ENCODE measurements at places on chromosomes 7 and 10. TPM values are rescaled to one million over a fixed set of nuclear protein-coding genes. Genes with fewer than 3 reads are reported as not detected.

DNA sequence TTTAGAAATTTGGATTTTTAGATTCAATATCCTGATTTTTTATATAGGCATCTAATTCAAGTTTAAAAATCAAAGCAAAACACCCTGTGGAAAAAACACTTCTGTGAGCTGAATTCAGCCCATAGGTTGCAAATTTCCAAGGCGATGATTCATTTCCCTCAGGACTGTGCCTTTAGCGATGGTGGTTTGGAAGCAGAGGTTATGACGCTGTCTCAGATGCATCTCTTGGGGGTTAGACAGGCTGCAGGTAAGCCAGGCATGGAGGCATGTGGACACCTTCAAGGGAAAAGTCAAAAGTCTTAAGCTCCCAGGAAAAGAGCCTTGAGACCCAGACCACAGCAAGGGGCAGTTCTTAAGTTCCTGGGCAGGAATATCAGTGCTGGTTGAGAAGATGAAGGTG, 9.5 kb upstream of the FRA10AC1 start:
- no peak for DNase-seq

NPSR1 gene
- total RNA-seq: not detected

DNA sequence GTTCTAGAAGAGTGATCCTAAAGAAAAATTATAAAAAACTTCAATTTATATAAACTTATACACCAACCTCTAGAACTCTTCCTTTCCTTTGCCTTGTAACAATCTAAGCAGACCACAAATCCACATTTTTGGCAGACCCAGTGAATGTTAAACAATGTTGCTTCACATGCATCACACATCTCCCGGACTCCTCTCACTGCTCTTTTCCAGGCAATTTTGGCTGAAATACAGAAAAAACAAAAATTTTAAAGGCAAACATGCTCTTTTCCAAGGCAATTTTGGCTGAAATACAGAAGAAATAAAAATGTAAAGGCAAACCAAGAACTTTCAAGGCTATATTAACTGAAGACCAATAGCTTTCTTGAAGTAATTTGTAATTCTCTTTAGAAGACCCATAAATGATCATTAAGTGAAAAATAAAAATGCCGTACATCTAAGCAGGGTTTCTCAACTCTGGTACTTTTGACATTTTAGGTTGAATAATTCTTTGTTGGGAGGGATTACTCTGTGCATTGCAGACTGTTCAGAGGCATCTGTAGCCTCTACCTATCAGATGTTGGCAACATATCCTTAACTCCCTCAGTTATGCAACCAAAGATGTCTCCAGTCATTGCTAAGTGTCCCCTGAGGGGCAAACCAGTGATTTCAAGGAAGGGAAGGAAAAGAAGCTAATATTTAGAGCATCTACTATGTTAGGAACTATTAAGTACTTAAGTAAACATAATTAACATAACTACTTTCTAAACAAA, 64.4 kb downstream of the NRBF2 start:
- no peak for DNase-seq

- no peak for DNase-seq
Measured at GRCh38 chr7:36208426-36208825, 55.4 kb downstream of the EEPD1 start.

DNA sequence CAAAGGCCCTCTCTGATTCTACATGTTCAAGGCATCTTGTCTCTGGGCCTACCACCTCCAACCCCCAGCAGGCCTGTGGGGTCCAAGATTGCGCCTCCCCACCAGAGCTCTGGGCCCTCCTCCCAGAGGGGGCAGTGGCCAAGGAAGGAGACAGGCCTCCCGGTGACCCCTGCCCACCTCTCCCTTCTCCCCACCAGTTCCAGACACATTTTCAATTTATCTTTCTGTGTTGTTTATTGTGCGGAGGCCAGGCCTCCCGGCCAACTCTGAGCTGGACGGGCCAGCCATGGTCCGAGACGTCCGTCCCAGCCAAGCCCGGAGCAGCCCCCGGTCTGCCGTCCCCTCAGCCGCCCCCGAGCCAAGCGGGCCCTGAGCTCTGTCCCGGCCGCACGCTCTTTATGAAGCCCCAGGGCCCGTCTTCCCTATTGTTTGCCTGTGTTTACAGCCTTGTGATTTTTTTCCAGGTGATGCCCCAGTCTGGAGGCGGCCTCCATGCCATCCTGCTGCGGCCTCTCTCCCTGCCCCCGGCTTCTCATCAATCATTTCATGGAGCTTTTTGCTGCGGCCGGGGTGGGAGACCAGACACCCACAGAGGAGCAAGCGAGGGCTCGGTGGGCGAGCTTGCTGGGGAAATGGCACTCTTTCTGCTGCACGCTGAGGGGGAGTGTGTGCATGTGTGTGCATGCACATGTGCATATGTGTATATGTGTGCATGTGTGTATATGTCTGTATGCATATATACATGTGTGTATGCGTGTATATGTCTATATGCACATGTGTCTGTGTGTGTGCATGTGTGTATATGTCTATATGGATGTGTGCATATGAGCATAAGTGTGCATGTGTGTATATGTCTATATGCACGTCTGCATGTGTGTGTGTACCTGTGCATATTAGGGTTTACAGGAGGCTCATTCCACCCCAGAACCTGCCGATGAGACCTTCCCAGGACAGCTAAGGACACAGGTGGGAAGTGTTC, 52.7 kb upstream of the ELN start:
- DNase-seq: no peak

CPN1 gene
- total RNA-seq: not detected

All from uterus (tissue), 4 donors.